DND-41 (cell line): ENCODE measurements at places on chromosomes 11 and 22.
A peak's percentile ranks its signal among the peaks of the same experiment; 100 is the strongest.

DNA sequence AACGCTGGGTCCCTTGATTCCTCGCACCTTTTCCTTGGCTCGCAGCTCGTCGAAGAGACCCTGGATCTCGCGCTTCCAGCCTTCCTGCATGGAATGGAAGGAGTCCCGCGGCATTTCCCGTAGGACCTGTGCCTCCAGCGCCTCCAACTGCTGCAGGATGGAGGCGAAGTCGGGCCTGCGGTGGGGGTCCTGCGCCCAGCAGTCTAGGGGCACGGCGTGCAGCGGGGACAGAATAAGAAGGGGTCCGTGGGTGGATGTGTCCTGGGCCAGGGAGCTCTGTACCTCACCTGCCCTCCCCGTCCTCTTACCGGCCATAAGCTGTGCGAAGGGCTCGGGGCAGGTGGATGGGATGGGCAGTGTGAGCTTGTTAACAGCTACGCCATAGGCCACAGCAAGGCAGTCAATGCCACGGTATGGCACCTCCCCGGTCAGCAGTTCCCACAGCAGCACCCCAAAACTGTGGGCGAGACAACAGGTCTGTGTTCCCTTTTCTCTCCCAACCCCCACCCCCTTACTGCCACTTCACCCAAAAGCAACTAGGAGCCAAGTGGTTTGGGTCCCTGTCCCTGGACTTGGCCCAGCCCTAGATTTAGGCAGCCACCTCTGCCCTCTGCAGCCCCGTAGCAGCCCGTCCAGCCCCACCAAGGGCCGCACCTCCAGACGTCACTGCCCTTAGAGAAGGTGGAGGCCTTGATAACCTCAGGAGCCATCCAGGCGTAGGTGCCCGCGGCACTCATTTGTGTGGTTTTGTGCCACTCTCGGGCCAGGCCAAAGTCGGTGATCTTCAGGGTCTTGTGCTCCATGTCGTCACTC lies 6.2 kb downstream of the MAP3K11 start:
- no peak for DNase-seq
- H3K36me3 ChIP-seq, result peaks cover 87% of the 10 kb centered on the region
- H3K4me1 ChIP-seq, result peaks cover 25% of the 10 kb centered on the region
- no peaks in the 10 kb centered on the region for H3K27me3 ChIP-seq
- no peak overlapping the region for H3K4me3 ChIP-seq
- no peak overlapping the region for H3K27ac ChIP-seq

DNA sequence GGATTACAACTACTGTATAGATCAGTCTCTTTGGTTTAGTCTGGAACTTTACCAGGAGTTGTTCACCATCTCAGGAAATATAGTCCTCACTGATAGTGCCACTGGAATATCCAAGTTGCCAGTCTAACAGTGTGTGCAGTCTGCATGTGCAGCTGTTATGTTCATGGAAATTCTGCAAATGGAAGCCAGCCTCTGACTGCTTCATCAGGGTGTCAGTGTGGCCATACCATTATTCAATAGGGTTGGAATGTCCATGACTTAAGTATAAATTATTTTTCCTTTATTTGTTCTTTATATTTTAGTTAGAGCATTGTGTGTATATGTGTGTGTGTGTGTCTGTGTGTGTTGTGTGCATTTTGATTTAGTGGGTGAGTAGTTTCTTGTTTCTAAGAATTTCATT lies 51.8 kb downstream of the C11orf96 start:
- H3K36me3 ChIP-seq, result no peaks in the 10 kb centered on the region
- no peak for DNase-seq
- peaks cover 12% of the 10 kb centered on the region for H3K27me3 ChIP-seq
- H3K4me3 ChIP-seq, result no peak overlapping the region

GRCh38 chr11:68381716-68382115 lies 69.3 kb downstream of the LRP5 start:
- no peaks in the 10 kb centered on the region for H3K27me3 ChIP-seq
- no peak overlapping the region for H3K4me3 ChIP-seq
- no peak overlapping the region for H3K27ac ChIP-seq
- DNase-seq, result no peak
- H3K4me1 ChIP-seq, result no peaks in the 10 kb centered on the region
- peaks cover 22% of the 10 kb centered on the region for H3K36me3 ChIP-seq

DNA sequence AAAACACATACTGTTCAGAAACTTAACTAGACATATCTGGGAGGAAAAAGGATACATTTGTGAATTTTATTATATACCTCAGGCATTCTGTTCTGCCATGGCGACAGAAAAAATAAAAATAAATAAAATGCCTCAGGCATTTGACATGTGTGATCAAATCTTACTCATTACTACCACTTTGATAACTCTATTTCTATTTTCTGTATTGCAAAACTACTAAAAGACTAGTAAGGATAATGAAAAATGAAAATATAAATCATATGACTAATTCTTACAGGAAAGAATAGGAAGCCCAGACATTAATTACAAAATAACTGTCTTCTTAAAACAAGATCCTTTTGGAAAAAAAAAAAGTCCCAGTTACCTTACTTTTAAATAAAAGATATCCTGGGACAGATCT lies 5.3 kb downstream of the PICALM start:
- no peak for DNase-seq
- H3K27me3 ChIP-seq, result no peaks in the 10 kb centered on the region
- H3K4me3 ChIP-seq, result no peak overlapping the region
- no peak overlapping the region for H3K27ac ChIP-seq
- H3K36me3 ChIP-seq, result no peaks in the 10 kb centered on the region; the same call in 1 of the 2 replicates
- H3K4me1 ChIP-seq, result peaks cover 32% of the 10 kb centered on the region

DNA sequence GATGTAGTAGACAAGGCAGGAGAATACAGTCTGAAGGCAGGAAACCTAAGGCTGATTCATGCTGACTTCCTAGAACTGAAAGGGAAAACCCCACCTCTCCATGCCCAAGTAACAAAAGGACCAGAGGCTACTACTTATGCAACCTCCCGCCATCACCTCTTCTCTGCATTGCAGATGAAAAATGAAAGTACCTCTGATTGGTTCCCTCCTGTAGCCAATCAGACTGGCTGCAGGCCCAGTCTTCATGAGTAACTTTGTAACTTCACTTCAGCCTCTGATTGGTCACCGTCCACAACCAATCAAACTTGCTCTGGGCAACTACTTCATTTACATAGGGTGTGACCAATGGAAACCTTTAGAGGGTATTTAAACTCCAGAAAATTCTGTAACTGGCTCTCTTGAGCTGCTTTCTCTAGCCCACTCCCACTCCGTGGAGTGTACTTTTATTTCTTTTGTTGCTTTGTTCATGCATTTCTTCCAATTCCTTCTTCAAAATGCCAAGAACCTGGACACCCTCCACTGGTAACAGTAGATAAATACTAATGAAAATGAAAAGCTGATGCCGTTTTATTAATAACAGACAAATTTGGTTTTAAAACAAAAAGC lies 5.2 kb upstream of the MAP6 start:
- H3K36me3 ChIP-seq, result no peaks in the 10 kb centered on the region
- H3K27ac ChIP-seq, result no peak overlapping the region
- no peak overlapping the region for H3K4me3 ChIP-seq
- H3K4me1 ChIP-seq, result no peaks in the 10 kb centered on the region
- H3K27me3 ChIP-seq, result no peaks in the 10 kb centered on the region
- DNase-seq, result peak; percentile 18

GRCh38 chr22:33073989-33074418 lies 15.8 kb upstream of the SYN3 start:
- no peaks in the 10 kb centered on the region for H3K36me3 ChIP-seq
- H3K27ac ChIP-seq, result no peak overlapping the region
- H3K4me1 ChIP-seq, result no peaks in the 10 kb centered on the region
- no peaks in the 10 kb centered on the region for H3K27me3 ChIP-seq
- H3K4me3 ChIP-seq, result no peak overlapping the region

DNA sequence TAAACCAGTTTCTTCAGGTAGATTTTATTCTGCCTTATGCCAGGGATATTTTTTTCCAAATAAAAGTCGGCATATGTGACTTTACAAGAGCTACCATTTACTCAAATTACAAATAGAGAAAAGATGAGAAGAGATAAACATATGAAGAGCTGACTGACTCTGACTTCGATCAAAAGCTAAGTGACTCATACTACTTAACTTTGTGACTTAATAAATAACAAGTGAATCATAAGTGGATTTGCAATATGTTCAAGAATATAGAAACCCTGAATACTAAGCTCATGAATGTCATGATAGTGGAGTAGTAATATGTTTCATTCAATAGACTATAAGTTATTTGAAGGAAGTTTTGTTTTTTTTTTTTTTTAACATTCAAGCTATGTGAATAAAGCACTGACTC lies 130.5 kb upstream of the ANO3 start:
- no peak overlapping the region for H3K27ac ChIP-seq
- no peak overlapping the region for H3K4me3 ChIP-seq

DNA sequence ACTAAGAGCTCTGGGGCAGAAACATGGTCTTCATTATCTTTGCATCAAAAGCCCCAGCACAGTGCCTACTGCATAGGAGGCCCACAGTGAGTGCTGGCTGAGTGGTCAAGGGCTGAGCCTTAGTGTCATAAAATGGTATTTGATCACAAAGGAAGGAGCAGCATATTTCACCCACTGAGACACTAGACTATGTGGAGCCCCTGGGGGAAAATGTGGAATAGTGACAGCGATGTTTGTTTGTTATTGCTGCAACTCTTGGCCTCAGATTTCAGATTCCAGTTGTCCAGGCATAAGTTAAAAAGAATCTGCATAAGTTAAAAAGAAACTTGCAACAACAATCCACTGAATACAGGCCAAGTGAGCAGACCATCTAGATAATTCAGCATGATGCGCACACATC lies 7.0 kb downstream of the KIRREL3 start:
- H3K4me1 ChIP-seq, result no peaks in the 10 kb centered on the region
- no peaks in the 10 kb centered on the region for H3K36me3 ChIP-seq
- H3K4me3 ChIP-seq, result no peak overlapping the region
- DNase-seq, result no peak

DNA sequence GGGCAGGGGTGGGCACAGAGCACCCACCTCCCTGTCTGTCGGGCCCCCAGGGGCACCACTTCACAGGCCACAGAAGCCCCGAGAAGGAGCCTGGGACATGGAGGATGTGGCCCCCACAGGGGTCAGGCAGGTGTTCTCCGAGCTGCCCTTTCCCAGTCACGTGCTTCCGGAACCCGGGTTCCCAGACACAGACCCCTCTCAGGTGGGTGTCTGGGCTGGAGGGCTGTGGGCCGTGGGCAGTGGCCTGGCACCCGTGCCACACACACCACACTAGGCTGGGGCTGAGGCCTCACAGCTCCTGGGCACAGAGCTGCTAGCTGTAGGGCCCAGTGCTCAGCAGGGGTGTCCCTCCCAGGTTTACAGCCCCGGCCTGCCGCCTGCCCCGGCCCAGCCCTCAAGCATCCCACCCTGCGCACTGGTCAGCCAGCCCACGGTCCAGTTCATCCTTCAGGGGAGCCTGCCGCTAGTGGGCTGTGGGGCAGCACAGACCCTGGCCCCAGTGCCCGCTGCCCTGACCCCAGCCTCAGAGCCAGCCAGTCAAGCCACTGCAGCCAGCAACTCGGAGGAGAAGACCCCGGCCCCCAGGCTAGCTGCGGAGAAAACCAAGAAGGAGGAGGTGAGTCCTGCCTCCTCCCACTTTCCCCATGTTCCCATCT lies 5.5 kb downstream of the IRF7 start:
- no peak overlapping the region for H3K27ac ChIP-seq
- H3K36me3 ChIP-seq, result peaks cover 90% of the 10 kb centered on the region
- peaks cover 23% of the 10 kb centered on the region for H3K4me1 ChIP-seq
- no peak for DNase-seq

GRCh38 chr11:8008212-8008611 lies 21.1 kb downstream of the EIF3F start:
- H3K4me1 ChIP-seq, result no peaks in the 10 kb centered on the region
- H3K36me3 ChIP-seq, result no peaks in the 10 kb centered on the region
- DNase-seq, result no peak
- H3K27ac ChIP-seq, result no peak overlapping the region
- H3K4me3 ChIP-seq, result no peak overlapping the region
